Spleen (tissue), 13 donors: ENCODE measurements at places on chromosomes 4 and X.

DNA sequence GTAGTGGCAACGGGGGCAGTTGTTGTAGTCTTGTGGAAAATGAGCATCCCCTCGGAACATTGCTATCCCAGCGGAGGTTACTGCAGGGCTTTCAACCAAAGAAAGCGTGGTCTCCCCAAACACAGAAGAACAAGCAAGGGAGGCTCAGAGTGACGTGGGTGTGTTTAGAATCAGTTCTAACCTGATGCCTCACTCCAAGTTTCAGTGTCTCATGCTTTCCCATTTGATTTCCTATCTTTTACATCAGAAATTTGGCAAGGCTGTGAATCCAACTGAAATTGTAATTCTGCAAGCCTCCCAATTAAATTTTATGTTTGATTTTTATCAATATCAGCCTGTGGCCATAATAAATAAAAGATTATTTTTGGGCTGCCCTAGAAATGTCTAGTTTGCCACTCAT lies 156.1 kb upstream of the LNX1 start:
- no peak for DNase-seq

DNA sequence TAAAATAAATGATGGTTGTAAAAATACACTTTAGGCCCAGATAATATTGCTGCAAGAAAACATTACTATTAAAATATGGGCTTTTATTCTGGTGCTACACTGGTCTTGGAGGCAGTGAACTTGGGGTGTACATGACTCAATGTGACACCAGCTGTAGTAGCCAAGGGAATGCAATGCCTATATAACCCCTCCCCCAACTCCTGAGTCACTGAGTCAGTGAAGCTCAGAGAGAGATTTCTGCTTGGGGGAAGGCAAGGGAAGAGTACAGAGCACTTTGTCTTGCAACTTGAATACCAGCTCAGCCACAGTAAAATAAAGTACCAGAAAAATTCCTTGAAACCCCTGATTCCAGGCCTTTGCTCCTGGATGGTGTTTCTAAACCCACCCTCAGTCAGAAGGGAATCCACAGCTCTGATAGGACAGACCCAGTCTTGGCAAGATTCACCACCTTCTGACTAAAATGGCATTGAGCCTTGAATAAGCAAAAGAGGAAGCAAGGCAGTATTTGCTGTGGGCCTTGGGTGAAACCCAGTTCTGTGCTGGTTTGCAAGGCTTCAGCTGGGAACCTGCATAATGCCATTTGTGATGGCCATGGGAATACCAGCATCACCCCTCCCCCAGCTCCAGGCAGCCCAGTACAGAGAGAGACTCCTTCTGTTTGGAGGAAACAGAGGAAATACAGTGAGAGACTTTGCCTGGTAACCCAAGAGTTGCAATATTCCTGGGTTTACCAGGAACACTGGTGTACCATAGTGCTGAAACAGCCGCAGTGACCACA lies 209.9 kb downstream of the IQCM start:
- DNase-seq, result no peak

- DNase-seq, result no peak
Measured at GRCh38 chrX:43975796-43976195, 2.6 kb upstream of the NDP start.

GRCh38 chr4:78345237-78345636 lies 206.3 kb upstream of the ANXA3 start:
- no peak for DNase-seq

- no peak for DNase-seq
Measured at GRCh38 chr4:89469930-89470375, 162.4 kb upstream of the GPRIN3 start.

DNA sequence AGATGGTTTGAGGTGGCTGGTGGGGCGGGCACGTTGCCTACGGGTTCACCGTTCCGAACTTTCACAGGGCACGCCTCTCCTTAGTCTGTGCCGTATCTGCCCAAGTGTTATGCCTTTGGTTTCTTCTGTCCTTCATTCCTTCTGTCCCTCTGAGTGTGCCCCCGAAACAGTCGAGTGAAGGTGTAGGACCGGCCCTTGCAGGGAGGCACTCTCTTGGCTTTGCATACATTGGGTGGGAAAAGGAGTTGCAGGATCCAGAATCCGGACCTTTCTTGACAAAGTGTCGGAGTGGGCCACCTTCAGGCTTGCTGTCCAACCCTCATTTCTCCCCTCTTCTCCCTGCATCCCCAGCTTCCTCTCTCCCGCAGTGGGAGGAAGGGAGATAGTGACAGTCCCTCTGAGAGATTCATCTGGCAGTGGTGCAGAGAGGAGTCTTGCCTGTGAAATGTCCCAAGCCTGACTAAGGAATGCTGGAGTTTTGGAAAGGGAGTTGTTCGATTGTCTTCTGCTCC lies 569 bp downstream of the ARFIP1 start:
- no peak for DNase-seq

DNA sequence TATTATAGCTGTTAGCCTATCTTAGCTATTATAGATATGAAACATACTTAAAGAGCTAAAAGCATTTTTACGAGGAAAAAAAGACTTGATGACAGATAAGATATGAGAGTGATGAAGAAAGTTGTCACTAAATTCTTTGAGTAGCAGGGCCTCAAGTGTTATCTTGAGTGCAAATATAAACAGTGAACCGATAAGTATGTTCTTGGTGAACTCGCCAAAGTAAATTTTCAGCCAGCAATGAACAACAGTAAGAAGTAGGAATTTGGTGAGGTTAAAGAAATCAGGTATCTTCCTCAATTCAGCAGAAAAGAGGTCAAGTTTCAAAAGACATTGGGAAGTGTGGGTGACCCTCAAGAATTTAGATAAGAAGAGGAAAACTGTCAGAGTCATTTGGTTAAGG lies 471.8 kb upstream of the FTHL17 start:
- DNase-seq, result no peak

DNA sequence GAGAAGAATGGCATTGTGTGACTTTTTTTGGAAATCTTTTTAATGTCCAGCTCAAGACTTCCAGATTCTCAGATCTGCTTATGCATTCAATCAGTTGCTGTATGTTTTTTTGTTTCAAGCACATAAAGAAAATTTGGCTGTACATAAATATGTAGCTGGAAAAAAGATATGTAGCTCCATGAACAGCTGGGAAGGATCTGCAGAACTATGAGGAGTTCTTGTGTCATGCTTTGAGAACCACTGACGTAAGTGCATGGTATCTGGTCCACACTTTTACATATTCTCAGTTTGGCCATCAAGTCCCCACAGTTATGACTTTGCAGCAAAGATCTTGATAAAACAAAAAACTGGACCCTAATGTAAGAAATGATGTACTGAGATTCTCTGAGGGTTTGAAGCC lies 165.9 kb downstream of the KIT start:
- no peak for DNase-seq
